ENCODE measurements at places on chromosomes 12 and 14.

- DNase-seq: no peak
Observed at GRCh38 chr14:61663312-61663979, 31.9 kb upstream of the HIF1A start.

GRCh38 chr14:84485036-84485435 is 1044.9 kb upstream of the FLRT2 start:
- DNase-seq: no peak

- no peak for DNase-seq
Observed at GRCh38 chr12:106035421-106035820, 103.3 kb downstream of the NUAK1 start.

DNA sequence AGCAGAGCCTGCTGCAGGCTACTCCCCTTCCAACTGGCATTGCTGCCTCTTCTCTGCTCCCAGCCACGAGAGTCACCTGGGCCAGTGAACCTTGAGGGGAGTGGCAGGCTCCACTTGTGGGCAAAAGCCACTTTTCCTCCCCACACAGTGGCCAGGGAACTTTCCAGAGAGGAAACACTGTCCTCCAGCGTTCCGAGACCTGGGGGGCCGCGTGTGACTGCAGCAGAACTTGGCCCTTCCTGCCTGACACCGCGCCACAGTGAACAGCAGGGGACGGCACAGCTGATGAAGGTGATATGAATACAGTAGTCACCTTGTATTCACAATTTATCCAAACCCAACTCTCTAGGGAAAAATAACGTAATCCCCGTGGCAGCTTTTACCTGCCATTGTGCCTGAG is 114.9 kb downstream of the PIWIL1 start:
- no peak for DNase-seq

DNA sequence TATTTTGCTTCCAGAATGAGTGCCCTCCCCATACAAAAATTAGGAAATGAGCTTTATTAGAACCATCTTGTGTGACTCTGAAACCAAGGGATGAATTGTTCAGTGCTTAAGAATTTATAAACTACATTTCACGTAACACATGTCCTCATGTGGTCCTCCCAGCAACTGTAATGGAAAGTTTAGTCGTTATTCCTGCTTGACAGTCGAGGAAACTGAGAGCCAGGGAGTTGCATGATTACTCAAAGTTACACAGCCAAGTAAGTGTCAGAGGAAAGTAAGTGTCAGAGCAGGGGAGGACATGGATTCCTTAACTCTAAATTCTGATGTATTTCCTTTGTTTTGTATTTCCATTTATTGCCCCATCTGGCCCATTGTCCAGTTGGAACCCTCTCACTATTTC is 453.9 kb downstream of the FUT8 start:
- DNase-seq: no peak

GRCh38 chr12:69501154-69501895 is 31.1 kb downstream of the FRS2 start:
- no peak for DNase-seq

- peak; percentile 15 for DNase-seq
Observed at GRCh38 chr12:65891987-65892481, 67.8 kb downstream of the HMGA2 start.

DNA sequence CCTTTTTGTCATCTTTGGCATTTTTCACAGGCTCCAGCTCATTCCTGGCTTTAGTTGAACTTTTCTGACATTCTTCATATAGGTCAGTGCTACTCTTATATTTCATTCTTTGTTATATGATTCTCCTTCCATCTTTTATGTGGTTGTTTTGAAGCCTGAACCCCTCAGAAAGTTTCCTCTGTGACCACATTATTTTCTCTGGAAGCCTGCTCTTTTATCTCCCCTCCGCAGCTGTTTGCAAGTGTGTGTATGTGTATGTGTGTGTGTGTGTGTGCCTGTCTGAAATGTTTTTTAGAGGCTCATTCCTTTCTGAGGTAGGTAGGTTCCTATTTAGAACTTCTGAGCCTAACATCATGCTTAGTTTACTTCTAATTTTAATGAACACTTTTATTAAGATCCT is 47.6 kb downstream of the ANO4 start:
- DNase-seq: no peak

DNA sequence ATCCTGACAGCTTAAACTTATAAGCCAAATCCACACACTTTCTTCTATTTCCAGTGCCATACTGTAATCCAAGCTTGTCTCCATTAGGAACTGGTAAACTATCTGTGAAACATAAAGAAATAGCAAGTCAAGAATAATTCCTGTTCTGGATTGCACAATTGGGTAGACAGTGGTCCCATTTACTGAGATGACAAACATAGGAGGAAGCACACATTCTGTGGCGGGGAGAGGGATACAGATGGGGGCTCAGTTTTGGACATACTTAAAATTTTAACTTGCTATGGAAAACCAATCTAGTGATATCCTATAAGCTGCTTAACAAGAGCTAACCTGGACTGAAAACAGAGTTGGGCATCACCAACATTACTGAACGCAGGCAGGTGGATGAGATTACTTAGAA is 16.3 kb downstream of the MAP4K5 start:
- DNase-seq: no peak

DNA sequence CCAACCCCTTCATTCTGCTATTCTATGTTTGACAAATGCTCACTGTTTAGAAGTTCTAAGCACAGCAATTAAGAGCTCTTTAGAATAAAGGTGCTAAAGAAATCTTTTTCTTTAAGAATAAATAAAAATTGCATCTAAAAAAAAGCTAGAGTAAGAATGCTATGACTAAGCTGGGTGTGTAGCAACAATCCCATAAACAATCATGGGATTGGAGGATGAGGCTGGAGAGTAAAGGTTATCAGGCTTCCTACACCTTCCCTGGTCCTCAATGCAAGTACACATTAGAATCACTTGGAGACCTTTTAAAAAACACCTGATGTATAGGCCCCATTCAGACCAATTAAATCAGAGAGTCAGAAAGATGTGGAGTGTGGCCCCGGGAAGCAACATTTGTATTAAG is 88.3 kb downstream of the CIT start:
- DNase-seq: no peak

DNA sequence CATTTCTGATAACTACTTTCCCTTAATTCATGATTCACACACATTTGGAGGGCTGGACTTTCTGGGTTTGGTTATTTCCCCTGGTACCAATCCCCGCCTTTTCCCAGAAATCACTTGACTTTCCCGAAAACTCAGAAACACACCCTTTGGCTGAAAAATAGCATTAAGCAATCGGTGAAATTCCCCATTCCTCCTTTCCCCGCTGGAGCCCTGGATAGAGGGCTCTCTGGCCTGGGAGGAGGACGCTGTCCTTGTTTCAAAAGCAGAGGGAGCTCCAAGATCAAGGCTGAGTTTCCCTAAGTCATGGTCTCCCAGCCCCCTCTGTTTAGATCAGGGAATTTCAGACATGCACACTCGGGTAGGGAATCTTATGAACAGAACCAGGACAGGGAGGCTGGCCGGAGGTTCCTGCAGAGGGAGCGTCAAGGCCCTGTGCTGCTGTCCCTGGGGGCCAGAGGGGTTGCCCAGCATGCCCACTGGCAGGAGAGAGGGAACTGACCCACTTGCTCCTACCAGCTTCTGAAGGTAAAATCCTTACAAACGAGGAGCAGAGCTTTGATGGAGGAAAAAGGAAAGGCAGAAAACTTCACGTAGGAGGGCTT is at the start of gene C1S:
Gene C1S, plus strand, starts transcription at position 366 of the 602 bp plus-strand sequence. CDS start 1,195 bp downstream, outside the sequence.
- DNase-seq: no peak

GRCh38 chr14:102508410-102508773 is 1.2 kb downstream of the ANKRD9 start:
- DNase-seq: no peak

GRCh38 chr14:23034498-23035302 is at the start of gene PSMB5:
PSMB5 (minus strand) TSS chr14:23034900; CDS start chr14:23034881, 19 bp downstream.
- DNase-seq: no peak

DNA sequence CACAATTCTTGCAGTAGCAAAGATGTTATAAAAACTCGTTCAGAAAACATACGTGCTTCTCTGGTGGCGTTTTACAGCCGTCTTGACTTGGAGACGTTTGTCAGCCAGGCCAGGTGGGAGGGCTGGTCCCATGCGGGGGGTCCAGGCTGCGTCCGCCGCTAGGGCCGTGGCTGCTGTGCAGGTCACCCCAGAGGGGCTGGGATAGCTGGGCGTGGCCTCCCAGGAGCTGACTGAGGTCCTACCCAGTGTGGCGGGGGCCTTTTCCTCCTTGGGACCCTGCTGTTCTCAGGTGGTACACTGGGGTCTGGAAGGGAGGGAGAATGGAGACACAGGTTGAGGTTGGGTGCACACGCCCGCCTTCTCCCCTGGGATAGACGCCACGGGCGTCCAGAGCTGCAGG is 25.2 kb downstream of the MTA1 start:
- DNase-seq: no peak

GRCh38 chr12:58341791-58342190 is 400.4 kb downstream of the ATP23 start:
- no peak for DNase-seq

- DNase-seq: no peak
Observed at GRCh38 chr12:44847888-44848702, 28.0 kb downstream of the NELL2 start.

GRCh38 chr14:70663707-70664179 is 22.0 kb downstream of the TTC9 start:
- DNase-seq: no peak

DNA sequence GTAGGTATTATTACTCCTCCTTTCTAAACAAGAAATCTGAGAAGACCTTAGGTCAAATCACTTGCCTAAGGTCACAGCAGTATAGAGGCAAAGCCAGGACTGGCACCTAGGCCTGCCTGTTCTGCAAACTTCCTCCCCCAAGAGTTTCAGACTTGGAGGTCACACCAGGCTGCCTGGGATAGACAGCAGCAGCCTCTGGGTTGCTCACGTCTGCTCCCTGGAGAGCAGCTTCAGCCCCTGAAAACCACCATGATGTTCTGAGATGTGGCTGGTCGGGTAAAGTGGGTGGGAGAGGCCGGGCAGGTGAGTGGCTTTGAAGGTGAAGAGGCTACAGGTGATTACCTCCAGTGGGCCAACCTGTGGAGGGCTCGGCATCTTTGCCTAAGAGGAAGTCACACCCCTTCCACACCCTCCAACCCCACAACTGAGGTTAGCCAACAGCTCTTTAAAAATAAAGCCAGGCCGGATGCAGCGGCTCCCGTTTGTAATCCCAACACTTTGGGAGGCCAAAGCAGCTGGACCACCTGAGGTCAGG is 37.0 kb upstream of the PNMA1 start:
- no peak for DNase-seq

DNA sequence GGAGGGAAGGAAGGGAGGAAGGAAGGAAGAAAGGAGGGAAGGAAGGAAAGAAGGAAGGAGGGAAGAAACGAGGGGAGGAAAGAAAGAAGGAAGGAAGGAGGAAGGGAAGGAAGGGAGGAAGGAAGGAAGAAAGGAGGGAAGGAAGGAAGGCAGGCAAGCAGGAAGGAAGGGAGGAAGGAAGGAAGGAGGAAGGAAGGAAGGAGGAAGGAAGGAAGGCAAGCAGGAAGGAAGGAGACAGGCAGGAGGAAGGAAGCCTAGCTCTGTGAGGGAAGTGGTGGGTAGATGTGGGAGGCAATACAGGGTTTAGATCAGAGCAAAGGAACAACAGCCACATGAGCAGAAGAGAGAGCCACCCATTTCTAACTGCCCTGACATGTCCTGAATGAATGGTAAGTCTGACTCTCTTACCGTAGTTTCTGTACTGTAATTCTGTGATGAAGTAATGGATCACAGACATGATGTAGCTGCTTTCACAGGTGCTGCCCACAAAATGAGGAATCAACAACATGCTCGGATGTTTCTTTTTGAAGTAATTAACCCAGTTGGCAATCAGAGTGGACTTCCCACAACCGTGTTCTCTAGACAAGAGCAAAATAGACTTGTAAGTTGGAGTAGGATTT is 24.4 kb upstream of the HSP90B1 start:
- DNase-seq: no peak

DNA sequence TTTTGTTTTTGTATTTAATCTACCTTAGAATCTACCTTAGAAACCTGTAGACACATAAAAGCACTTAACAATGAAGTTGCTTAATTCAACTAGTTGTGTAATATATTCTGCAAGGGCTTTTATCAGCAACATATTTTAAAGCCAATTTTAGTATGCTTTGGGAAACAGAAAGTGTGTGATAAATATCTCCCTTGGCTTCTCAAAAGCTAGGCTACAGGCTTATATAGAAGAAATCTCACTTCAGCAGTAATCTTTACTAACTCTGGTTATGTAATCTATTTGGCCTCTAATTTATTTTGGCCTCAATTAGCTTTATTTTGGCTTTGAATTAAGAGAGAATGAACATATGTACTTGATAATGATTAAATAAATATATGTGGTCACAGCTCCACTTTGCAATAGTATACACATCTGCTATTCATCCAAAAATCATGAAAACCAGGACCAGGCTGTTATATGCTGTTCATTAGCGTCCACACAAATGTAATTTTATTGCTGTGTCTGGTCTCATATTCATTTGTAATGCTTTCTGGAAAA is 37.2 kb downstream of the LRP6 start:
- no peak for DNase-seq

- DNase-seq: no peak
Observed at GRCh38 chr12:106150555-106150954, 11.8 kb upstream of the NUAK1 start.

DNA sequence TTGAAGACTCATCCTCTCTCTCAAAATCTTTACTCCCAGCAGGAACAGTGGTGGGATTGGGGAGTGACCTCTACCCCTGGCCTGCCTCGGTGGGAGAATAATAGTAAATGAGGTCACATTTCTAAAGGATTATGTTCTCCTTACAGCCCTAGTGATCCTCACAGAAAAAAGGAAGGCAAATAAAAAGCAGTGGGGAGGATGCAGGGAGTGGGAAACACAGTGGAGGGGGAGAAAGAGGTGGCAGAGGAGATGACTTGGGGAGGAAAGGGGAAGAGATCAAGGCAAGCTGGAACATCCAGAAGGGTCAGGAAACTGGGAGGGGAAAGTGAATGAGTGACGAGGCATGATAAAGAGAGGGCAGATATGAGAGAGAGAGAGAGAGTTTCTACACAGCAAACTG is 8.3 kb upstream of the SYNDIG1L start:
- no peak for DNase-seq

DNA sequence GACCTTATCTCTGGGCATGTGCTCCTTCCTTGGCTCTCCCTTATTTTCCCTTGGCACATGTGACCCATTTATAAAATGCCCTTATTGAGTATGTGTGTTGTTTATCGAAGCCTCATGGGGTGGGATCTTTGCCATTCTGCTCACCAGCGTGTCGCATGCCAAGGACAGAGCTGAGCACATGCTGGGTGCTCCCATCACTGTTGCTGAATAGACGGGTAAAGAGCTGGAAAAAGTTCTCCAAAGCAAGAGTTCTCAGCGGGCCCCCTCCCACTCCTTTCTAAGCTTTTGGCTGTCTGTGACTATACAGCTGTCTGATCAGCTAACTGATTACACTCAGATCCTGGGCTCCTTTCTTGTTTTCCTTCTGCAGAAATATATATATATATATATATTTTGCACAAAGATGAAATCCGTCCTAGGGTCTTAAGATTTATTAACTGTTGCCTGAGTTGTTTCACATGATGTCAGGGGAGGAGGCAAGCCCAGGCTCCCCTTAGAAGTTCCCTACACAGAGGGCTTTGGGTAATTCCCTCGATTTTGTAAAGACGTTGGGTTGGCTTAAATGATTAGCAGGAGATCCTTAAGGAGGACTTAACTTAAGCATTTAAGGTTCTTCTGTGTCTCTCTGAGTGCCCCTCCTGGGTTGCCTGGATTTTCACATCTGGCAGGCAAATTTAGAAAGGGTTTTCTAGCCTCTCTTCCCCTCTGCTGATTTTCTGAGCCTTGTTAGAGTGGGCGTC is 71.6 kb downstream of the TMEM132C start:
- no peak for DNase-seq

GRCh38 chr12:39235990-39236767 is 206.7 kb downstream of the KIF21A start:
- DNase-seq: no peak

GRCh38 chr12:25583545-25583944 is 30.5 kb upstream of the LMNTD1 start:
- no peak for DNase-seq
